ENCODE measurements at places on chromosomes 5 and 9.

- no peak for DNase-seq
Measured at GRCh38 chr5:152290181-152290580, 114.9 kb downstream of the NMUR2 start.

DNA sequence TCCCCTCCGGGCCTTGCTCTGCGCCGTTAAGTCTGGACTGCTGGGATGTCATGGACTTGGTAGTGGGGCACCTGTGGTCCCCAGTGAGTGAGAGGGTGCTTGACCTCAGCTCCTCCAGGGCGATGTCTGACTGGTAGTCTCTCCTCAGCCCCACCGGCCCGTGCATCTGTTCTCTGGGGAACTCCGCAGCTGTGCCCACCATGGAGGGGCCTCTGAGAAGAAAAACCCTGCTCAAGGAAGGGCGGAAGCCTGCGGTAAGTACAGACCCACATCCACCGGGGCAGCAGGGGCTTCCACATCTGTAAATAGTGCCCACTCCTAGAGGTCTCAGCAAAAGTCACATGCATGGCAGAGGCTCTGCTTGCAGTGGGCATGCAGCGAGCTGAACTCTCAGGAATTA is 52.6 kb upstream of the GARNL3 start:
- no peak for DNase-seq

- no peak for DNase-seq
Measured at GRCh38 chr5:38600329-38601045, 44.0 kb upstream of the LIFR start.

GRCh38 chr5:130035388-130035787 is 131.1 kb downstream of the CHSY3 start:
- no peak for DNase-seq

DNA sequence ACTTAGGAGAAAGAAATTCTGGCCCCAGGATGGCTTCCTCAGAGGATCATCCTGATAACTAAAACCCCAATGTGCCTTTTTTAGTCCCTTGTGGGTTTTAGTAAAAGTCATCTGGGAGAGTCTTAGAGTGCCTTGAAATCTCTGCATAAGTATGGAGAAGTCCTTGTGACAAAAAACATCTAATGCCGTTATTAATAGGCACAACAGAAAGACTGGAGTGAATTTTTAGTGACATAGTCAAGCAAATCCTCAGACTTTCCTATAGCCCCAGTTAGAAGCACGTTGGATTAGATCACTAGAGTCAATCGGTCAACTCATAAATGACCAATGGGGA is 108.2 kb upstream of the MPDZ start:
- no peak for DNase-seq

GRCh38 chr5:64619609-64620008 is 70.7 kb upstream of the SHISAL2B start:
- no peak for DNase-seq

- no peak for DNase-seq
Measured at GRCh38 chr9:99197987-99198386, 23.8 kb downstream of the ALG2 start.

DNA sequence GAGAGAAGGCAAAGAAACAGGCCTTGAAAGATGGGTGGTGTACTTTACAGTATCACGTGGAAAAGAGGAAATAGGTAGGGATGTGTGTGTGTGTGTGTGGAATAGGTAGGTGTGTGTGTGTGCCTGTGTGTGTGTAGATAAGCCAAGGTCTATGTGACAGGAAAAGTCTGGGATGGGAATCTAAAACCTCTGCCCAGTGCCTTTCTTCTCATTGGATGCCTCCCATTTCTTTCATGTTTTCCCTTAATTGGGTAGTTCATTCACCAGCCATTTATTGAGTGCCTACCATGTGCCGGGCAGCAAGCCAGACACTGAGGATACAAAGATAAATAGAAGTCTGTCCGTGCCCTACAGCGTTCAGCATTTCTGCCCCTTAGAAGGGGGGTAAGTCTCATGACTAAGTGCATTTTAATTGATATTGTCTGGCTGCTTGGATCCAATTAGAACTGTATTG is 1.0 kb downstream of the URM1 start:
- no peak for DNase-seq

DNA sequence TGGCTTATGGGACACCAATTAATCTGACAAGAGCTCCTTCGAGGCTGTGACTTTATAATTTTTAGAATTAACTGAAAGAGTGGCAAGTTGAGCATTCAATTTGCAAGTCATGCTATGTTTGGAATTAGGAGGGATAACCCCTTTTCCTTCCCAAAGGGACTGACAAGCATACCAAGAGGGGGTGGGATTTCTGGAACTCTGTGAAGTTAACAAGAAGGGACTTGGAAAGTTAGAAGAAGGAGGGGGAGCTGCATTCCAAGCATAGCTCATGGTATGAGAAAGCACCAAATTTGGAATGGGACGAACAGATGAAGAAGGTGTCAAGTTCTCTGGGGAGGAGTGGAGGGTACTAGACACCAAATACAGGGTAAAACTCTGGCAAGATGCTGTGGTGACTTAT is 8.9 kb upstream of the PALM2AKAP2 start:
- DNase-seq, result no peak

- DNase-seq, result no peak
Measured at GRCh38 chr9:121325387-121325786, 44.7 kb downstream of the STOM start.

GRCh38 chr9:132152231-132152630 is 9.6 kb upstream of the NTNG2 start:
- no peak for DNase-seq

- no peak for DNase-seq
Measured at GRCh38 chr5:76799588-76799987, 19.2 kb upstream of the F2RL1 start.

- DNase-seq, result no peak
Measured at GRCh38 chr9:97510797-97511654, 9.6 kb downstream of the TMOD1 start.

GRCh38 chr5:6773342-6774035 is 60.3 kb downstream of the TENT4A start:
- DNase-seq, result no peak

DNA sequence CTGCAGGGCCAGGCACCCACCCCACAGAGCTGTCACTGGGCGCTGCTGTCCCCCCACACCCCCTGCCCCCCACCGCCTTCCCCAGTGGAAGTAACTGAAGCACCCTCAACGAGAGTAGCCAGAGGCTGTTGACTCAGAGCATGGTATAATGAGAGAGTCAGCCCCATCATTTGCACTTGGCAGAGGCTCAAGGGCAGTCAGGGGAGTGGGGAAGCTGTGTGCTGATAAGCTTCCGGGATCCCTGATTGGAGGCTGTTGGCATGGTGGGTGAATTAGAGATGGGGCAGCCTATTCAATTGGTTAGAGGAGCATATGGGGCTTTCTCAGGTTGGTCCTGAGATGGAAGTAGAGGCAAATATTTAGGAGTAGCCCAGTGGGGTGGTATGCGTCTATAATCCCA is 77.1 kb upstream of the GOLM1 start:
- DNase-seq, result no peak

GRCh38 chr9:106964329-106964728 is 101.4 kb downstream of the ZNF462 start:
- no peak for DNase-seq

DNA sequence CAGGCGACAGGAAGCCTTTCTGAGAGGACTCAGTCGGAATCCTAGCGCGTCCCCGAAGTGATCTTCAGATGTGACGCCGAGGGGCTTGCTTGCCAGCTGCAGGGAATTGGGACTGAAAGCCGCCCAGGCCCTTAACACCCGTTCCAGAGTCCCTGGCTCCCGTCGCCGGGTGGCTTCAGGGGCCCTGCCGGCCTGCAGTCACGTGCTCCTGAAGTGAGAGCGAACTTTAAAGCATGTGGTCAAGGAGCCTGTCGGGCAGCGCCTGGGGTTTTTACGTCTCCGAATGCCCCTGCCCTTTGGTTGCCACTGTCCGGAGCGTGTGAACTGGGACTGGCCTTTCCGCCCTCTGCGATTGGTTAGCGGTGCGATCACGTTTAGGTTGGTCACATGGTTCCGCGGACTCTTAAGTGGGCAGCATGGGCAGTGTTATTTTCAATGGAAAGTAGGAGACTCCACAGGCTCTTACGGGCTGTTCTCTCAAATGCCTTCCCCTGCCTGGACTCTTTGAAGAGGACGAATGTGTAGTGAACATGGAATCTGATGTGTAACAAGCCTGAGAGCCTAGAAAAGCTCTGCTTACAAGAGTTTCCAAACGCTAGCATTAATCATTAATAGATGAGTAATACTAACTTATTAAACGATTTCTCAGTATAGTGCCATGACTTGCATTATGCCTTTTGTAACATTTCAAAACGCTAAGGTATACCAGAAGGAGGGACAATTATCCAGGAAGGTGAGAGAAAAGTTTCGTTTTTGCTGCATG is 1.9 kb downstream of the VLDLR start:
- no peak for DNase-seq

- DNase-seq, result no peak
Measured at GRCh38 chr9:78004478-78005229, 27.0 kb downstream of the GNAQ start.

GRCh38 chr5:68217528-68217927 is 2.0 kb downstream of the PIK3R1 start:
- DNase-seq, result no peak

DNA sequence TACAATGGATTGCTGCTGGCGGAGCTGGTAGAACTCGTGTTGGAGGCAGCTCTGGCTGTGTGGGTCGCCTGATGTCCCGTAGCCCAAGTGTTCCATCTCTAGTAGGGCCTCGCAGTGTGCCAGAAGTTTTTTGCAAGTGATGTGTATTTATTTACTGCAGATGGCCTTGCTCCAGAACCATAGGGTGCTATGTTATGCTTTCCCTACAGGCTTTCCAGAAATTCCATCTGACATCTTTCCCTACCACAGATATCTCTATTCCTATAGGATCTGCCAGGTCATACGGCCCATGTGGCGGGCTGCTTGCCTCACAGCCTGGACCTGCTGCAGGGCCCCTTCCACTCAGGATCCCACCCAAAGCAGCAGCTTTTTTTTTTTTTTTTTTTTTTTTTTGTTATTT is 16.9 kb downstream of the ADAMTSL2 start:
- DNase-seq, result no peak

- DNase-seq, result no peak
Measured at GRCh38 chr5:60323596-60323995, 376.4 kb downstream of the DEPDC1B start.

GRCh38 chr5:100902440-100903038 is 543 bp downstream of the ST8SIA4 start:
- DNase-seq, result no peak

GRCh38 chr5:140355546-140355945 is 4.4 kb upstream of the SLC4A9 start:
- no peak for DNase-seq

DNA sequence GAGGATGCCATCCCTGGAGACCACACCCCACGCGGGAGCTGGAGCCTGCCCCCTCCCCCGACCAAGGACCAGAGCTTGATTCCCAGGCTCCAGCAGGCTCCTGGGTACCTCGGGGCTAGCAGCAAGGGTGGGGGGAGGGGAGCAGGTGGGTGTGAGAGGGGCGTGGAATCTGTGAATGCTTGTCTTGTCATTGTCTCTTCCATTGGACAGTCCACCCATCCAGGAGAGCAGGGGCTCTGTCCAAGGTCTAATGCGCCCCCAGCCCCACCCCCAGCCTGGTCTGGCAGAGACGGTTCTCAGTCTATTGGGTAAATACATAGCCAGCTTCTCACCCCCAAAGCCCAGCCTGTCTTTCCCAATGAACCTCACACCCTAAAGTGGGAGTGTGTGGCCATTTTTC is 22.8 kb downstream of the URM1 start:
- DNase-seq, result no peak

- no peak for DNase-seq
Measured at GRCh38 chr5:141465351-141465750, 10.4 kb upstream of the PCDHGC3 start.

DNA sequence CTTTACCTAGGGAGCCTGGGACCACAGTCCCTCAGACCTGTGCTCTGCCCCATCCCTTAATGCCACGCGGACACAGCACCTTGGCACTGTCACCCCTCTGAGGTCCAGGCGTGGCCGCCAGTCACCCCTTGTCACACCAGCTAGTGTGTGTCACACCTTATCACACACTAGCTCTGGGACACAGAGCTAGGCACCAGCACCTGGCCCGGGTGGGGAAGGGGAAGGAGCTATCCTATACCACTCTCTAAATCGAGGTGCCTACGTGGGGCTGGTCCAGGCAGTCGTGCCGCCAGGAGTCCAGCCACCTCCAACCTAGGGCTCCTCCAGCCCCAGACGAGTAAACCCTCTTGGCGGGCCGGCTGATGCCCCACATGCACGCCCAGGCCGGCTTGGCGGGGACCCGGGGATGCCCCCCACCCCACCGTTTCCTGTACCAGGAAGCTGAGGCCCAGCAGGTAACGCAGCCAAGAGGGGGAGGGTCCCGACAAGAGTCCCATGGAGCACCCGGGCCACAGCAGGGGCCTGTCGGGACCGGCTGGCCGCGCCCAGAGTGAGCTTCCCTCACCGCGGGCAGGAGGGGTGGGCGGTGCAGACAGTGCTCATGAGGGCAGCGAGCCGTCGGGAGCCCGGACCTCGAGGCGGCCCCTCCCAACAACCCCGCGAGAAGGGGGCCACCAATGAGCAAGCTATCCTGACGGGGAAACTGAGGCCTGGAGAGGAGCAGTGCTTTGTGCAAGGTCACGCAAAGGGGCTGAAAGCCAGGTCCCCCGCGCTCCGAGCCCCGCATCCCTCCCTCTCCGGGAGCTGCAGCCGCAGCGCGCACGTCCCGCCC is 550 bp downstream of the CORO2A start:
- no peak for DNase-seq

DNA sequence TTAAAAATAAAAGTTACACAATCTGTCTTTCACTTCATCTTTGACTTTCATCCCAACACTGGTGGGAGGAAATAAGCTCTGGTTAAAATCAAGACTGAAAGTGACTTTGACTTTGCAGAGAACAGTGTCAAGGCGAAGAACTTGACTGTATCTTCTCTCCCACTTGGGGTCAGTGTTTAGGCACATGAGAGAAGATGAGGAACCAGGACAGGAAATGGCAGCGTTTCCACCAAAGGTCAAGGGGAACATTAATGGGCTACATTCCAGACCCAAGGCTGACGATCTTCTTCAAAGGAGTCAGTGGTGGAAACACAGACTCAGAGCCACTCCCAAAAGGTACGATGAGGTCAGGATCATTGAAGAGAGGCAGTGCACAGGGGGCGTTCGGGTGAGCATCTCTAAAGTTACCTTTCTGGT is 409.5 kb downstream of the ARHGEF28 start:
- DNase-seq, result no peak

- DNase-seq, result no peak
Measured at GRCh38 chr9:36317766-36318165, 59.5 kb upstream of the GNE start.

DNA sequence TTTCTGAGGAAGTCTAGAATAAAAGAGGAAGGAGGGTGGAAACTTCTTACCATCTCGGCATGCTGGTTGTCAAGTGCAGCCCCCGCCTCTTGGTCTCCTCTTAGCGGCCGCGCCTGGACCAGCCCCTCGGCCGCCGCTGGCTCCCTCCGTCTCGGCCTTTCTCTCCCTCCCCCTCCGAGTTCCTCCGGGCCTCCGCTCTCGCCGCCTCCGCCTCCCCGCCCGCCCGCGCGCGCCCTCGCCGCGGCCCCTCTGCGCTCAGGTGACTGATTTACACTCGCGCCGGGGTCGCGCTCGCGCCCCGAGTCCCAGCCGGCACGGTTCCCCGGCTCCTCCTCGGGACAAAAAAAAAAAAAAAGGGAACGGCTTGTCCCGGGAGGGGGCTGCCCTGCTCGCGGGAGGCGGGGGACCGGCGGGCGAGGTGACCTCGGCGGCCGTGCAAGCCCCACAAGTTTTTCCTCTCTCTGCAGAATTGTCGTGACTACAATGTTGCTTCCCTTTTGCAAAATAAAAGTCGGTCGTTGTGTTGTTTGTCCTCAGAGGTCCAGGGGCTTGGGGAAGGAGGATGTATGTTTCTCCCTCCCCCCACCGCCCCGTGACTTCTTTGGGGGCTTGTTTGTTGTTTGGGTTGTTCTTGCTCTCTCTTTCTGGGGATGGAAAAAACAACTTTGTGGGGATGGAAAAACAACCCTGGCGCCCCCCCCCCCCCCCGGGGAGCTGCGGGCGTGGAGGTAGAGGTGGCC is at the start of gene BNC2:
TSS of gene BNC2 (minus strand) at position 75 of the 740 bp plus-strand sequence. CDS start at position 53, 22 bp downstream.
- no peak for DNase-seq
